ENCODE measurements at places on chromosomes 11 and 22. TPM values are rescaled to one million over a fixed set of nuclear protein-coding genes. Genes with fewer than 3 reads are reported as not detected.

Gene KCNA4
- 0.01 TPM for polyA plus RNA-seq

Gene CHST1
- polyA plus RNA-seq = 2.0 TPM

Gene GAB4
- polyA plus RNA-seq = not detected

Gene CECR2
- polyA plus RNA-seq = 1.1 TPM

Gene APOA4
- not detected for polyA plus RNA-seq

Gene PKNOX2
- 0.77 TPM for polyA plus RNA-seq

Gene KRTAP5-8
- polyA plus RNA-seq = not detected

Gene APOBEC3H
- polyA plus RNA-seq = not detected

Gene KRTAP5-2
- polyA plus RNA-seq = 0.18 TPM

Gene HBG2
- not detected for polyA plus RNA-seq

Data from adipose tissue (tissue), 3 donors.